ENCODE measurements at places on chromosomes 7 and 10.

GRCh38 chr10:98486421-98486820, 39.7 kb upstream of the HPS1 start:
- DNase-seq: no peak

GRCh38 chr7:117873310-117874190, at the start of gene CTTNBP2:
TSS of gene CTTNBP2 (minus strand) at chr7:117873441. CDS start at chr7:117873415, 26 bp downstream.
- DNase-seq: peak; percentile 51

DNA sequence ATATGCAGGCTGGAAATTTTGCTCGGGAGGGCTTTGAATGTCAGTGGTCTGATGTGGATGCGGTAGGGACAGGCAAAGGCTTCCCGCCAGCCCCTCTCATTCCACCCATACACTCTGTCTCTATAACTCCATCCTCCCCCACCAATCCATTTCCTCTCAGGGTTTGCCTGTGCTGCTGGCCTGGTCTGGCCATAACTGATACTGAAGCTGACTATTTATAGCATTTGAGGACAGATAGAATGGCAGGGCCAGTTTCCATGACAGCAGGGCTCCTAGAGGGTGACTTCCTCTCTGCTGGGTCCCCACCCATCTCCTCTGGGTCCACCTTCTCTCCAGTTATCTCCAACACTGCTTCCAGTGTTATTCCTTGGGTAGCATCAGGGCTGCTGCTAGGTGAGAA, 6.6 kb upstream of the PDLIM1 start:
- no peak for DNase-seq

- no peak for DNase-seq
Measured at GRCh38 chr7:138538518-138538917, 78.5 kb downstream of the TRIM24 start.

DNA sequence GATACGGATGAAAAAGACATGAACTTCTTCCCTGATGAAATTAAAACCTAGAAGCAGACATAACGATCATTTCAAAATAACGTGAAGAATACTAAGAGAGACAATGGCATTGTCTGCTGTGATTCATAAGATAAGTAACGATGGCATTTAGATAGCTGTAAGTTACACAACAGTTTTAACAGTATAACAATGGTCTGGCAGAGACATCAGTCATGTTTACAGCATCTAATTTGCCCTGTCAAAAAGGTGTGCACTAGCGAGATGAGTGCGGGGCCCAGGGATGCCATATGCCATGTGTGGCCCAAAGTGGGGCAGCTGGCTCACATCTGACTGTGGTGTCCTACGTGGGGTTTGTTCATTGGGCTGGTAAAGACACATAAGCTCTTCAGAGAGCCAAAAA, 55.7 kb upstream of the RHEB start:
- no peak for DNase-seq

- no peak for DNase-seq
Measured at GRCh38 chr10:5971886-5972285, 5.5 kb downstream of the IL15RA start.

DNA sequence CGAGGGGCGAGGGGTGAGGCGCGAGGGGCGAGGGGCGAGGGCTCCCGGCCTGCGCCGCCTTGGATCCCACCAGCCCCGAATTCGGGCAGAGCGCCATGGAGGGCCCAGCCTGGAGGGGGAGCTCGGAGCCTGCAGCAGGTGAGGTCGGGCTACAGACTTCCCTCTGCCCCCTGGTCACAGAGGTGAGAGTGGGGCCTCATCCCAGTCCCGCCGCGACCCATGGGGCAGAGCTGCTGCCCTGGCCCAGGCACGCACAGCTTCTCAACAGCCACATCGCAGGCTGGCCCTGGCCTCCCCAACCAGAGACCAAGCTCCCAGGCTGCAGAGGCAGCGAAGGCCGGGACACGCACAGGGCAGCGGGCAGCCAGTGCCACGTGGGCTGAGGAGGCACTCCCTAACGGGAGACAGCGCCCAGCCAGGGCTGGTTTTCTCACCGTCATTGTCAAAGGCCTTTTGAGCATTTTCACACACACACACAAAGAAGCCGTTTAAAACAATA, 191.8 kb downstream of the PTPRN2 start:
- DNase-seq: no peak
